ENCODE measurements at places on chromosomes 2 and 18.
A peak's percentile ranks its signal among the peaks of the same experiment; 100 is the strongest.

DNA sequence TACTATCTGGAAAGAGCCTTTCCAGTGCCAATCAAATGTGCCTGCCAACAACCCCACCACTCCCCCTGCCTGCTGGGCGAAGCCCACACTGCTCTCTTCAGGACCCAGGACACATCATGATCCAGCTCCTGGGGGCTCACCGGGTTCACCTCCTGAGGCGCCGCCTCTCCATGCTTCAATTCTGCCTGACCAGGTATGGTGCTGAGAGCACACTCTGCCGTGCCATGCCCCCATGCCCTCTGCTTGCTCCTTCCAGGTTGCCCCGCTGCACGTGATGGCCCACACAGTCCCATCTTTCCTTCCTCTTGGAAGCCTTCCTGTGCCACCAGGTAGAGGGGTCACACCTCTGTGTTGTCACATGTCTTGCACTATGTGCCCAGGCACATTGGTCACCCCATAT, 47.5 kb downstream of the ASB18 start:
- no peak for DNase-seq

GRCh38 chr18:26309281-26309680, 83.0 kb downstream of the TAF4B start:
- peak; percentile 11 for DNase-seq

GRCh38 chr18:28411806-28412205, 234.9 kb upstream of the CDH2 start:
- DNase-seq = no peak

- peak; percentile 95 for DNase-seq
These were observed 83.9 kb downstream of the WDSUB1 start for GRCh38 chr2:159202568-159203071.

GRCh38 chr18:63135101-63135500, 184.5 kb downstream of the BCL2 start:
- DNase-seq = no peak

- DNase-seq = no peak
These were observed 488.5 kb downstream of the EIPR1 start for GRCh38 chr2:2889141-2889540.

DNA sequence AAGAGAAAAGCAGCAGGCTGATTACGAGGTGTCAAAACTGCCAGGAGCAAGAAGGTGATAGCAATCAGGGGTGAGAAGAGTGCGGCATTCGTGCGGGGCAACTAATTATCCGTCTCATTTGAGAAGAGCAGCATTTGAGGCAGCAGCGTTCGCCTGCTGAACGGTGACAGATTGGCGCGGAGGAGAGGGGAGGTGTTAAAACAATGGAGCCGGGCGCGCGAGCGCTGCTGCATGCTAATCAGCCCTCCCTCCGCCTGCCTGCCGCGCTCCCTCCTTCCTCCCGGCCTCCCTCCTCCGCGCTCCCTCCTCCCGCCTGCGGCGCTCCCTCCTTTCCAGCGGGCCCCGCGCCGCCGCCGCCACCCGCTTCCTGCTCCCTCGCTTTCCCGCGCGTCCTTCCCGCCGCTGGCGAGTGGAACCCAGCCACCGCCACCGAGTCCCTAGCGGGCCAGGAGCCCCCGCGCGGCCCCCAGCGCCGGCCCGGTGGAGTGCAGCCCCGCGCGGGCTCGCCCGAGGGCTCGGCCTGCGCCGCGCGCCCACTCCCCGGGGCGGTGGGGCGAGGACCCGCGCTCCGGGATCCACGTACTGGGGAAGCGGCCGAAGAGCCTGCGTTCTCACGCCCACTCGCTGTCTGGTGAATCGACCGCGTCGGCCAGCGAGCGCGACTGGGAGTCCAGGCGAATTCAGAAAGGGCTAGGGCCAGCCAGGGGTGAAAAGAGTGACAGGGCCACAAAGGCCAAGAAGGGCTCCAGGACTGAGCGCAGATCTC, 69.5 kb upstream of the PSMD14 start:
- DNase-seq = peak; percentile 31

- no peak for DNase-seq
These were observed 9.3 kb downstream of the TGOLN2 start for GRCh38 chr2:85318222-85319074.

DNA sequence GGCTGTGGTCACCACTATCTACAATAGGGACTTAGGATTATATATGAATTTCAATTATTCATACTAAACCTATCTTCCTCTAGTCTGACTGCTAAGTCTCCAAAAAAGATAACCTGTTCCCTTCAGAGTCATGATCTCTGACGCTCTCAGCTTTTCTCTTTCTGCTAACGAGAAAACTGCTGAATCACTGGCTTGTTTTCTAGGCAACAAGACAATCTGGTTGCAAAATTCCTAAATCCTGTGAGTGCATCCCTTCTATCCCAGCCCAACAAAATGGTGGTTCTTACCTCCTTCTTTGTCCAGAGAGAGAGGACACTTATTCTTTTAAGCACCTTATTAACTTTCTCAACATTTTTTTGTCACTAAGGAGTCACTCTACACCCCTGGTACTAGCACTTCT, 312.3 kb upstream of the PKDCC start:
- DNase-seq = no peak

DNA sequence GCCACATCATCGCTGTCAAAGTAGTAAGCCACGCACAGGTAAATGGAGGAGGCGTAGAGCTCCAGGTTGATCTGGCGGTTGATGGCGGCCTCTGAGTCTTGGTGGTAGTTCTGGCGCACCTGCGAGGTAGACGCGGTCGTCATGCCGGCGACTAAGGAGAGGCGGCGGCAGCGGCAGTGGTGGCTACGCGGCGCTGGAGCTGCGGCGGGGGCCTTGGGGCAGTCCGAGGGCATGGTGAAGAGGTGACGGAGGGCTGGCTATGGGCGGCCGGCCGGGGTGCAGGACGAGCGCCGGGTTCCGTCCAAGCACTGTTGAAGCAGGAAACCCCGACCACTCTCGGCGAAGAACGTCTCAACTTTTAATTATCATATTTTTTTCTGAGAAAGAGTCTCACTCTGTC, 12.7 kb upstream of the ZNF513 start:
- no peak for DNase-seq

DNA sequence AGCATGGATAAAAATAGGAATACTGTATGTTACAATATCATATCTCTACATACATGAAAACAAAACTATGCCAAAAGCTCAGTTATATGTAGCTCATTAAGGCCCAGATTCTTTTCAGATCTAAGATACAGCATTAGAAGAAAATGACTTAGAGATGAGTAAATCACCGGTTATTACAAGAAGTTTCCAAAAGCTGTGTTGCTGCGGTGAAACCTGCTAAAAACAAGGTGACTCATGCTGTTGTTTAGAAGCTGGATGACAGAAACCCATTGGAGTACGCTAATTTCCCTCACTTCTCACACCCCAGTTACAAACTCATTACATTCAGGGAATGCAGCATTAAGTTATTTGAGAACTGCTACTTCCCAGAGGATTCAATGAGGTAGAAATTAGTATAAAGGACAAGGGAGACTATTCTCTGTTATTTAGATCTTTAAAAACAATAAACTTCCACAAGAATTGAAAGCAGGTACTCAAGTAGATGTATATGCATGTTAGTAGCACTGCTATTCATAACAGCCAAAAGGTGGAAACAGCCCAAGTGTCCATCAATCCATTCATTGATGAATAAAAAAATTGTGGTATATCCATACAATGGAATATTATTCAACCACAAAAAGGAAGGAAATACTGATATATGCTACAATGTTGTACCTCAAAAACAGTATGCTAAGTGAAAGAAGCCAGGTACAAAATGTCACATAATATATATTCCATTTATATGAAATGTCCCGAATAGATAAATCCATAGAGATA, 32.6 kb downstream of the RBKS start:
- DNase-seq = no peak

GRCh38 chr2:71736091-71736861, 282.9 kb downstream of the DYSF start:
- no peak for DNase-seq

GRCh38 chr18:8894823-8895222, 189.5 kb downstream of the MTCL1 start:
- no peak for DNase-seq

DNA sequence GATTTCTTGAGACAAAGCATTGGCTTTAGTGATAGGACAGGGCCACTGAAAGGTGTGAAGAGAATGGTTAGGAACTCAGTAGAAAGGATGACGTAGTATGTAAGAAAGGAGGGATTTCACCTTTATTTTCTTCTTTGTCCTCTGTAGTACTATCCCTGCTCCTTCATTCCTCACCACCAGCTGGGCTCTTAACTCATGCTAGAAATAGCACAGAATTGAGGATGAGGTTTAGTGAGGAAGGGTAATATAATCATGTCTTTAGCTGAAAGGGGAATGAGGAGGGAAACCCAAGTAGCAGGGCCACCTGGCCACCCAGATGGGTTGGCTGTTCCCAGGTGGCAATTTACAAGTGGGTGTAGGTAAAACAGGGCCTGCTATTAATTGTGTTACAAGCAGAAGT, 15.2 kb downstream of the ACVR2A start:
- DNase-seq = no peak

- no peak for DNase-seq
These were observed 196.4 kb downstream of the TNS1 start for GRCh38 chr2:217806482-217806765.

DNA sequence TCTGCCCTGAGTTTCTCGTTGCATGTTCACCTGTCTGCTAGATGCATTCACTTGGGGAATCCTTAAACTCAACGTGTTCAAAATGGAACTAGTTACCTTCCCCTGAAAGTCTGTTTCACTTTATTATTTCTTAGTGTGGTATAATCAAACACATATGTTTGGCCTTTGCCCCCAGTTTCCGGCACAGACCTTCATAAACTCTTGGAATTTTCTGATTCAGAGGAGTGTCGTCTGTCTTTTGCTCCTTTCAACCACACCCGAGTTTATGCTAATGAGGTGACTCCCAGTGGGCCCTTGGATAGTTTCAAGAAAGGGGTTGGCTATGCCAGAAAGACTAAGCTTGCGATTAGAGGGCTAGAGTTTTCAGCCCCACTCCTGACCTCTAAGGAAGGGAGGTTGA, 198.9 kb downstream of the CDCA7 start:
- no peak for DNase-seq

- DNase-seq = no peak
These were observed 407.0 kb downstream of the DSEL start for GRCh38 chr18:67109535-67109934.

GRCh38 chr2:223563462-223563861, 38.7 kb downstream of the SCG2 start:
- peak; percentile 23 for DNase-seq

DNA sequence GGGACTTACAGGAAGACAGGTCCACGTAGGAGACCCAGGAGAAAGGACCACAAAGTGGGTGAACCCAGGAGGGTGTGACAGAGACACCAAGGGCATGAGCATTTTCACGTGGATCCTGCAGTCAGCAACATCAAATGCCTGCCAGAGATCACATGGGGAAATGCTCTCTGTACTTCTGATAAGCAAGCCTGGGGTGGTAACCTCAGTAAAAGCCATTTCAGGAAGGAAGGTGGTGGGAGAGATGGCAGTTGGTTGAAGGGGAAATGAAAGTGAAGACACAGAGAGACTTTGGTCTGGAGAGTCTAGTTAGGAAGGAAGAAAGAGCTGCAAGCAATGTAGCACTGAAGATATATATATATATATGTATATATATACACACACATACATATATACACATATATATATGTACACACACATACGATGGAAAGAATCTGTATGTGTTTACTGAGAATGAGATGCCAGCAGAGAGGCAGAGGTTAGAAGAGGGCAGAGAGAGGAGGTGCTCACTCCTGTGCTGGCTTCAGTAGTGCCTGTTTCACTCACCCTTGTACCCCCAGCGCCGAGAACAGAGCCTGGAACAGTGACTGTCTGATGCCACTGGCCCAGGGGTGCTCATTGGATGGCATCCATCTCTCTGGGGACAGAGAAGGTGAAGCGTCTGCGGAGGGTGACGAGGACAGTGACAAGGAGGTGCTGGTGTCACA, 314.9 kb downstream of the AFF3 start:
- DNase-seq = no peak

DNA sequence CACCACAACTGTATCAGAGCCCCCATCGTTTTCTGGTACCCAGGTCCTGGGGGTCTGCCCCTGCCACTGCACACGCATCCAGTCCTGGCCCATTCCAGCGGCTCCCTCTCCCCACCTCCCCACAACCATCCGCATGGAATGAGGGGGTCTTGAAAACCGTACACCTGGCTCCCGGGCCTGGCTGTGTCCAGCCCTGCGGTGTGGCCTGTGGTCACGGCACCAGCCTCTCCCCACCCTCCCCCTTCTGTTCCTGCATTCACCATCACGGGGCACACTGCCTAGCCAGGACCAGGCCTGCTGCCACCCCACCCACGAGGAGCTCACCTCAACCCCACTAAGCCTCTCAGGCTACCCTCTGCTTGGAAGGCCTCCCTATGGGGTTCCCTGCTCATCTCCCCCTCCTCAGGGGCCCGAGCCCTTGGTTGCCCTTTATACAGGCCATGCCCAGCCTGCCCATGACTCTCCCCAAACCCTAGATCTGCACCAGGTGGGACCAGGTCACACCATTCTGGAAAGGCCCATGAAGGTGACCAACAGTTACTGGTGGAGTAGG, 11.4 kb downstream of the GPR35 start:
- DNase-seq = no peak

GRCh38 chr18:49988101-49988500, 174.8 kb upstream of the ACAA2 start:
- DNase-seq = no peak

DNA sequence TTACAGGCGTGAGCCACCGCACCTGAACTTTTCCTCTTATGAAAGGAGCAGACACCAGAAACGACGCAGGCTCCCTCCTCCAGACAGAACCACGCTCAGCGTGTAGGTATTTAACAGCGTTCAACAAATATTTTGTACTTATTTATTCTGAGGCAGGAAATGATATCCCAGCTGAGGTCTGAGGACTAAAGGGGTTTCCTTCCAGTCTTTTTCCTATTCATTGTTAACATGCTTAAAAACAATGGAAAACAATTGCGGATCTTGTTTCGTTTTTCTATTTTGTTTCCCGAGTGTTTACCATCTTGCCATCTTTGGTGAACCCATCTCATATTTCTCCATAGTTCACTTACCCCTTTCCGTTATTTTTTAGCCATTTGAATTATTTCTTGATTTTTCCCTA, 43.7 kb upstream of the FOSL2 start:
- DNase-seq = no peak

- no peak for DNase-seq
These were observed 179.0 kb downstream of the PTPRM start for GRCh38 chr18:7746106-7746505.

DNA sequence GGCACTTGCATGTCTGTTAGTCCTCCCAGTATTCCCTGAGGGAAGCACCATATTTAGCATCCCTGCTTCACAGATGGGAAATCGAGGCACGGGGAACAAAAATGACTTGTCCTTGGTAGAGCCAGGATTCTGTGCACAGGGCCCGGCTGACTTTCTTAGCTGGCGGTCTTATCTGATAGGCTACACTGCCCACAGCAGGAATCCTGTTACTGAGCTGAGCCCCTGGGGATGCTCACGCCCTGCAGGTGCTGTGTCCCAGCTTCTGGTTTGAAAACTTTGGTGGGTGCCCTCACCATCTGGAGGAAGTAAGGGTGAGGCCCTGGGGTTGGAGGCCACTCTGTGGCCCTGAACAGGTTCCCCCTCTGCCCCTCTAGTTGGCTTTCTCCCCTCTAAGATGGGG, 68.4 kb upstream of the MCFD2 start:
- DNase-seq = no peak

- DNase-seq = no peak
These were observed 103.8 kb downstream of the LAMA3 start for GRCh38 chr18:23793051-23793450.
